Stimulated activated CD4-positive, alpha-beta T cell treated with anti-CD3 and anti-CD28 coated beads, Interleukin-4, amount 100 ng/mL, for 48 hours (primary cell): ENCODE measurements at places on chromosomes 5 and 9.

DNA sequence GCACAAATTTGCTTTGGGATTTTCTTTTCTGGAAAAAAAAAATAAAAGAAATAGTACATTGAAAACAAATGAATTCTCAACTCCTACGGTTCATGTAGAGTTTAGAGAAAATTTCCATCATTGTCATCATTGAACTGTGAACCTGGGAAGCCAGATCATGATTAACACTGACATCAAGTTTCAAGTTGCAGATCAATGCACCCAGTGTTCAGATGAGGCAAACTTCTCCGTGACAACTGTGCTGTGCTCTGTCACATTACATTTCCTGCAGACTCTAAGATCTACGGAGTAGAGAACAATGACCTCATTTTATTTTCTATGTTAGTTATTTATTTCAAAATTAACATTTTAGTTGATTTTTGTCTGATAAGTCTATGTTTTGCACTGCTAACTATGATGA is 99.7 kb downstream of the MAP1B start:
- DNase-seq = no peak

GRCh38 chr5:145521066-145521465 is 314.1 kb downstream of the PRELID2 start:
- no peak for DNase-seq

- DNase-seq = no peak
These were observed 26.9 kb upstream of the PCA3 start for GRCh38 chr9:76737154-76737902.

GRCh38 chr5:143101121-143101520 is 302.4 kb downstream of the NR3C1 start:
- no peak for DNase-seq

GRCh38 chr5:174759091-174759490 is 34.7 kb downstream of the MSX2 start:
- DNase-seq = no peak

DNA sequence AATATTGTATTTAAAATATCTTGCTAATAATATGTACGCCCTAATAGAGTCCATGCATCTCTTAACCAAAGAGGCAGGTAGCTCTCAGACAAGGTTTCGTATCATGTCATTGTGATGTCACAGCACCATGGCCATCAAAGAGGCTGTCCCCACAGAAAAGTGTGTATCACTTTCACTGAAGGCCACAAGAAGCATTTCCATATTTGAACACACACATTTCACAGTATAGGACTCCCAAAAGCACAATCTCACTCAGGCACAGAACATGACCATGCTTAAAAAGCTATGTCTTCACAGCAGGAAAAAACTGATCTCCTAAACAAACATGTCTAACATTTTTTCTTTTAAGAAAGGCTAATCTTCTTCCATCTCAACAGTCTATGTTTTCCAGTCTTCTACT is 133.8 kb downstream of the DENND1A start:
- no peak for DNase-seq

GRCh38 chr9:91231619-91232018 is 130.1 kb downstream of the AUH start:
- DNase-seq = no peak

- no peak for DNase-seq
These were observed 94.2 kb downstream of the CRB2 start for GRCh38 chr9:123450098-123450770.

DNA sequence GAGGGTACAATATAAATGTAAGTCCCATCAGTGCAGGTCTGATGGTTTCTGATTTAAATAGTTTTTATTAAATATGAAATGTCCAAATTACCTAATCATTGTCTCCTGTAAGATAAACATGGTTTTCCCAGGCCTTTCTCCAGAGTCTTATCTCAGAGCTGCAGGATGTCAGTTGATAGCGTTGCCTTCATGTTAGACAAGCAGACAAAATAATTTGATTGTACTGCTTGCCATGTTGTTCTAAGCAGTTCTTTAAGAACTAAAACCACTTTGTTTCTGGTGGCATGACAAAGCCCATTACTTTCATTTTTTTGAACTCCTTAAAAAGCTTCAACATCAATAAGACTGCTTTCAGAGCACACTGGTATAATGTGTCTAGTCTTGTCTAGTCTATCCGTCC is 1073.5 kb downstream of the MAT2B start:
- DNase-seq = no peak

GRCh38 chr9:127291246-127291778 is 26.7 kb downstream of the GARNL3 start:
- DNase-seq = no peak

DNA sequence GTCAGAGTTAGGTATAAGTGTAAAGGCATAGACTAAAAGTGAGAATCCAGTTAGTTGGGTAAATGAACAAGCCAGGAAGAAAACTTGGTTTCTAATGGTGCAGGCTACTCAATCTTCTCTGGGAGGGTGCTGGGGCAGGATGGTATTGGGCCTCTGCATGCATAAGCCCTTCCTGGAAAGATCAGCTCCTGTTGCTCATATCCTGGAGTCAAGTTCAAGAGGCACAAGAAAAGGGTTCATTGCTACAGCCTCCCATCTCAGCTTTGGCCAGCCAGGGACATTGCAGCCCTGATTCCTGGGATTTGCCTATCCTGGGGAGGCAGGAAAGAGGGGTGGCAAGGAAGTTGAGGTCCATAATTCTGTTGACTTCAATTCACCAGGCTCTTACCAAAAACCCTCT is 40.7 kb upstream of the ATP6V1G1 start:
- no peak for DNase-seq

GRCh38 chr5:108090946-108091345 is 291.0 kb downstream of the FBXL17 start:
- DNase-seq = no peak

DNA sequence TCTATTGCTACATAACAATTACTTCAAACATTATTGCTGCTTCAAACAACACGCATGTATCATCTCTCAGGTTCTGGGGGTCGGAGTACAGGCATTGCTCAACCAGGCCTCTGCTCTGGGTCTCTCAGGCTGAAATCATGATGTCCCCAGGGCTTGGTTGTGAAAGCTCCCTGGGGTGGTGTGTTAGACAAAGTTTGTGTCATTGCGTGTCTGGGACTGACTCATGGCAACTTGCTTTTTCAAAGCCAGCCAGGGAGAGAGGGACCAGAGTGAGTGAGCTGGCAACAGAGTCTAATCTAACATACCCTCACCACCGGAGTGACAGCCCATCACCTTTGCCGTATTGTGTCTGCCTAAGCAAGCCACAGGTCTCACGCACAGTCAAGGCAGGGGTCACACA is 259.2 kb upstream of the NFIL3 start:
- no peak for DNase-seq

GRCh38 chr5:129049126-129049799 is 45.3 kb upstream of the ISOC1 start:
- no peak for DNase-seq

DNA sequence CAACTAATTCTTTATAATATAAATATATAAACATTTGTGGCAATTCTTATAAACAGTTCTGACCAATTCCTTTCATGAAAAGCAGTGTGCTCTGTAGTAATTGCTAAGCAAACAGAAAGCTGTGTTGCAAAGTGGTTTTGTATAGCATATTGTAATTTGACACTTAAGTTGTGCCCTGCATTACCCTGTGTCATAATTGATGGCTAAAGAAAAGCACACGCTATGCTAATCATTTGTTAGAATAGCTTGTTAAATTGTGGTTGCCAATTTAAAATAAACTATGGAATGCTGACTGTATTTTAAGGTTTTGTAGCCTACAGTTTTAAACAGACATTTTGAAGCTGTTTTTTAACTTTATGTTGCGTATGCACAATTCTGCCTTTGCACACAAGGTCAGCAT is 140.0 kb downstream of the PBX3 start:
- DNase-seq = no peak

DNA sequence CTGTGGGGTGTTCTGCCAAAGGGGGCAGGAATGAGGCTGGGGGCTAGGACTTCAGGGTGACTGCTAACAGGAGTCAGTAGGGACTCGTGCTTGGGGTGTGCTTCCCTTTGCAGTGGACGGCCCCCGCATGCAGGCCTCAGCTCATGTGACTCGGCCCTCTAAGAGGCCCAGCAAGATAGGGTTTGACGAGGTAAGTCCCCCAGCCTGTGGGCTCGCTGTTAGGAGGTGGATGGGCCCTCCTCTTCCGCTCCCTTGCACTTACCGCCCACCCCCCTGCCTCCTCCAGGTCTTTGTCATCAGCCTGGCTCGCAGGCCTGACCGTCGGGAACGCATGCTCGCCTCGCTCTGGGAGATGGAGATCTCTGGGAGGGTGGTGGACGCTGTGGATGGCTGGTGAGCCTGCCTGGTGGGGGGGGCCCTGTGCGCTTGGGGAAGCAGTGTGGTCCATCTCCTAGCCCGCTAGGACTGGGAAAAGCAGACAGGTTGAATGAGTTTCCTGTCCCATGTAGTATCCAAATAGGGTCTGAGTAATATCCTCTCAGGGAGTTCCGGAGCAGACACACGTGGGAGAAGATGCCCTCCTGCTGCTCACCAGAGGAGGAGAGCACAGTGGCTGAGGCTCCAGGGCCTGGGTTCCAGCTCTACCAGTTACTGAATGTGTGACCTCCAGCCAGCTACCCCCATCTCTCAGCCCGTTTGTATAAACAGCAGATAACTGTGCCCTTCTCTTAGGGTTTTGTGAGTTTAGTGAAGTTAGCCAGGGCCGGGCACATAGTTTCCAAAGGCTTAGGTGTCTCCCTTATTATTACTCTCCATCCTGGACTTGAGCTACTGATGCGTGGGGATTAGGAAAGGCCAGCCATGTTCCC is 8.2 kb downstream of the CERCAM start:
- no peak for DNase-seq

- DNase-seq = no peak
These were observed 71.9 kb downstream of the FOXD1 start for GRCh38 chr5:73376618-73377170.

- no peak for DNase-seq
These were observed 137.0 kb downstream of the ADAMTSL1 start for GRCh38 chr9:18610956-18611355.

DNA sequence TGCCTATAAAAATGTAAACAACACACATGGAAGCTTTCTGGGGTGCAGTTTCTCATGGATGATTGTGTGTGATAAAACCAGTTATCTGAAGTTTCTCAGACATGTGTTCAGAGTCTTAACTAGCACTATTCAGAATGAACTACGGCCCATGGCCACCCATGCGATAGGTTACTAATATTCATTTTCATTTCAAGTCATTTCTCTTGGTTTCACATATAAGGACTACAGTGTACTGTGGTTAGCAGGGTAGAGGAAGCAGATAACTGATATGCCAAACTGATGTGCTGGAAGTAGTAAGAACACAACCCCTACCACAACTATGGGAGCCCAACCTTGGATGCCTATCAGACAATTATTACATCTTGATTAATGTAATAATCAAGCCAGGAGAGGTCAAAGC is 372.1 kb downstream of the DTWD2 start:
- no peak for DNase-seq

- DNase-seq = no peak
These were observed 740.2 kb downstream of the TLR4 start for GRCh38 chr9:118444403-118444802.

DNA sequence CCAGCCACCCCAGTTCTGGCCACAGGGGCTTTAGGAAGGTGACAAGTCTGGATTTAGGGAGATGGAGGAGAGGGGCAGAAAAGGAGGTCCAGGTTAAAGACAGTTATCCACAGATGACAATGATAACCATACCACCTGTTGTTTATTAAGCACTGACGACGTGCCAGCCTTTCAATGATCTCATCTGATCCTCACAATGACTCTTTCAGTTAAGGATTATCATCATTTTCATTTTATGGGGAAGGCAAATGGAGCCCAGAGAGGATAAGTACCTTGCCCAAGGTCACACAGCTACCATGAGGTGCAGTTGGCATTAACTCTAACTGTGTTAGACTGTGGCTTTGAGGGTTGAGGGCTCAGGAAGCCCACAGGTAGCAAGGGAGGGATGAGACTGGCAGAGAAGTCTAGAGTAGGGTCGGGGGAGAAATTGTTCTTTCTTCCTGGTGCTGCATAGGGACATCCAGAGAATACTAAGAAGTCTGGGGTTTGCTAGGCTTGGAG is 21.5 kb upstream of the JADE2 start:
- DNase-seq = no peak

- no peak for DNase-seq
These were observed 209.8 kb downstream of the CSNK1G3 start for GRCh38 chr5:123721675-123722276.

DNA sequence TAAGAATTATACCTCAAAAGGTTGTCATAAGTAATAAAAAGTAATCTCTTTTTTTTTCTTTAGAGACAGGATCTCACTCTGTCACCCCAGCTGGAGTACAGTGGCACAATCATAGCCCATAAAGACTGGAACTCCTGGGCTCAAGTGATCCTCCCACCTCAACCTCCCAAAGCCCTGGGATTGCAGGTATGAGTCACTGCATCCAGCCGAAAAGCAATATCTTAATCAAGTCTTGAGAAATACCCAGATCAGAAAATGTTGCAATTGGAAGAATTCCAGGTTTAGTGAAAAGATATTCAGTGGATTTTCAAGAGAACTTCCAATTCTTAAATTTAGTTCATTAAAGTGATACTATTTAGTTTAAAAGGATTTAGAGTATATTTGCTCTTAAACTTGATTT is 40.9 kb upstream of the IDNK start:
- DNase-seq = no peak

DNA sequence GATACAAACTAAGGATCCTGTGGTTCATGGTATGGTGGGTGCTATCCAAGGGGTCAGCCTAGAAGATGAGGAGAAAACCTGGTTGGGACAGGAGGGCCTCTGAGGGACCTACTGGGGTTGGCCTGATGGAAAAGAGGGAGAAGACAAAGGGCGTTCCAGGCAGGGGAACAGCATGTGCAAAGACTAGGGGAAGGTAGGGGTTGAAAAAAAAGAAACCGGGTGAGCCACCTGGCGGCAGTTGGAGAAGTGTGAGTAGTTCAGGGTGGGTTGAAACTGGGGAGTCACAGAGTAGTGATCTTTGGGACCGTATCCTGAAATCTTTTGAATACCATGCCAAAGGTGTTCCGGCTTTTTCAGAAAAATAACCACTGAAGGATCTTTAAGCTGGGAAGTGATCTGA is 8.7 kb upstream of the GABRP start:
- no peak for DNase-seq

DNA sequence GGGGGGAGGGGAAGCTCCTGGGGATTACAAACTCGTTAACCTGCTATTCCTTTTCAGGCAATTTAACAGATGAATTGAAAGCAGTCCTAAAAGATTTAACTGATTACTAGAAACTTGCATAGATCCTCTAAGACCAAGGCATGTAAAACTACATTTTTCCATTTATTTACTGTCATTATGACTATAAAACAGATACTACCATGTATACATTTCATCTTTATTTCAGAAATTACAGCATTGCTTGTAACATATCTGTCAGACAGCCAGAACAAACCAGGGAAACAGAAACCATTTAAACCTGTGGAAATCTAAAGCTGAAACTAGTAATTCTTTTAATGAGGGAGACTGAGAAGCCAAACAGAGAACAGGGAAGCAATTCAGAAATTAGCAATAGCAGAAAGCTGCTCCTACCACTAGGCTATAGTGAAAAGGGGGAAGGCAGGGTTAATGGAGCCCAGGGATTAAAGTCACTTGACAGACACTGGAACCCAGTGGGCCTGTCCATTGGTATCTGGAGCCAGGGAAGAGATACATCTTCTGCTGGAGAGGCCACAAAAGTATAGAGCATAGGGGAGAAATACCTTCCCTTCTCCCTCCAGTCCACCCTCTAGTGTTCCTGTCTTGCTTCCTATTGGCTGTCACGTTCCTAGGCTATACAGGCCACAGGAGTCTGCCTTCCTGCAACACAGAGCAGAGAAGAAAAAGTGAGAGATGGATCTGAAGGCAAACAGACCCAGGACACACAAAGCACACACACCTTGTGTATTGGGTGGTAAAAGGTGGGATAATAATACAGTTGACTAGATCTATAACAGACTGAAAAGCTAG is 33.8 kb downstream of the PDCD1LG2 start:
- DNase-seq = no peak
